GM12878 (cell line): ENCODE measurements at places on chromosomes 2 and 18. TPM values are rescaled to one million over a fixed set of nuclear protein-coding genes. Genes with fewer than 3 reads are reported as not detected.

Gene PIEZO2
- 38.2 and 42.3 TPM in 2 replicates for total RNA-seq

Gene NT5C1B
- not detected in 2 replicates for total RNA-seq

Gene IL1B
- total RNA-seq: 0.64 and 0.72 TPM in 2 replicates

Gene TWIST2
- not detected in 2 replicates for total RNA-seq

Gene GPR155
- 1.6 and 3.0 TPM in 2 replicates for total RNA-seq

Gene ATAD2B
- 22.8 and 29.9 TPM in 2 replicates for total RNA-seq

Gene NOSTRIN
- total RNA-seq: 0.26 and 0.29 TPM in 2 replicates

Gene CUL3
- total RNA-seq: 80.4 and 80.9 TPM in 2 replicates

Gene VWC2L
- total RNA-seq: not detected in 2 replicates

DNA sequence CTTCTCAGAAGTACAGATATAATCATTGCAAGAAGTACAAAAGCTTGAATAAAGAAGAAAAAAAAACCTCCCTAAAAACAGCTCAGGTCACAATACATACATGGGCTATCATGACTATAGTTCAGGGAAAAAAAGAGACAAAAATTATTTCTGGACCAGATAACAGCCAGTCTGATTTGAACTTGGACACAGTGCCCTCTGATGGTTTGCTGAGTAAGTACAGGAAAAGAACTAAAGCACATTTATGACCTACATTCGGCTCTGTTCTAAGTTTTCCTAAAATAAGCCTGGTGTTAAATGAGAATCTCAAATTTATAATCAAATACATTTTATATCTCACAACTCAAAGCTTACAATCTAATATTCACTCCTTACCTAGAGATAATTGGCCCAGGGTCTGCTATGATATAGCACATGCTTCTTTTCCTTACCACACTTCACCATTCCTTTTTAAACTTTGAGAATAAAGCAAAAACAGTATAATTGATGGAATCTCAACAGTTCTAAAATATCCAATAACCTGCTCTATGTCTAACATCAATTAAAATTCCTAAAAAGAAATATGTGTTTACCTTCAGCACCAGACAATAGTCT is 81.1 kb downstream of the RAPH1 start:
- peak; percentile 4 for DNase-seq
- no peak overlapping the region for H3K27ac ChIP-seq
- H3K4me1 ChIP-seq: no peaks in the 10 kb centered on the region
- no peaks in the 10 kb centered on the region for H3K36me3 ChIP-seq
- no peaks in the 10 kb centered on the region for H3K27me3 ChIP-seq
- H3K4me3 ChIP-seq: no peak overlapping the region

GRCh38 chr2:167946441-167946841 is 301.0 kb downstream of the STK39 start:
- DNase-seq: no peak
- H3K27ac ChIP-seq: no peak overlapping the region
- H3K36me3 ChIP-seq: no peaks in the 10 kb centered on the region
- no peaks in the 10 kb centered on the region for H3K27me3 ChIP-seq
- H3K4me1 ChIP-seq: no peaks in the 10 kb centered on the region

DNA sequence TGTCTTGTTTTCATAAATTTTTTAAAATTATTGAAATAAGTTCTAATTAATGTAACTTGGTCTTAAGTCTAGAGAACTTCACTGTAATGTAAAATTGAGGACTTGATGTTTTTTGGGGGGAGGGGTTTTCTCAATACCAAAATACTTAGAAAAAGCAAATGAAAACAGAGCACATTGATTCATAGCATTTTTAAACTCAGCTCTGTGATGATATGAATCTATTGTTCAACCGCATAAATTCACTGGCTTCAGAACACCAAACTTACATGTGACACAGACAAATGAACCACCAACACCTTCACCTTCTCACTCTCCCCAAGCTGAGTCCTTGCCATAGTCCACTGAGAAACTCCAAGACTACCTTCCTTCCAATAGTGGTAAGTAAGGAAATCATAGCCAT is 108.2 kb downstream of the ZNF521 start:
- H3K4me1 ChIP-seq: no peaks in the 10 kb centered on the region
- H3K4me3 ChIP-seq: no peak overlapping the region
- no peak overlapping the region for H3K27ac ChIP-seq

GRCh38 chr2:156473445-156473844 is 37.3 kb downstream of the GPD2 start:
- DNase-seq: no peak
- H3K36me3 ChIP-seq: no peaks in the 10 kb centered on the region; the same call in 1 of the 2 replicates
- peaks cover 43% of the 10 kb centered on the region for H3K4me1 ChIP-seq
- H3K4me3 ChIP-seq: no peak overlapping the region
- H3K27ac ChIP-seq: no peak overlapping the region
- H3K27me3 ChIP-seq: no peaks in the 10 kb centered on the region

DNA sequence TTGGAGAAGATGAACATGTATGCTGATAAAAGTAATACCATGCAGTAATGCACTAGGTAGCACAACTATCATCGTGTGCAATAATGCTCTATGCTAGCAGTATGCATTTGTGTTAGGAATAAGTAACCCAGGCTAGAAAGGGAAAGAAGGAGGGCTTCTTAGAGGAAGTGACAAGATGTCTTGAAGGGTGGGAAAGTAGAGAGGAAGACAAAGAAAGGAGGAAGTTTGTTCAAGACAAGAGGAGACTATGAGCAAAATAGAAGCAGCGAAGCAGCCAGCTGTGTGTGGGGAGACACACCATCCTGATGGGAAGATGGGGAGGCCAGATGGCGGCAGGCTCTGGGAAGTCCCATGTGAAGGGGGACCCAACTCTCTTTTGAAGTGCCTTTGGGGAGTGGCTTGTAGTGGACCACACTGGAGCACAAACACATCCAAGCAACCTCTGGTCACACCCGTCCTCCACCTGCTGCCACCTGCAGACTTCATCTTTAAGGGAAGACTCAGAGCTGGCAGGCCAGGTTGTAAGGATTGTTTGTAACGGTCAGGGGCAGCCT is 39.9 kb upstream of the INHBB start:
- H3K27ac ChIP-seq: no peak overlapping the region
- peaks cover 33% of the 10 kb centered on the region for H3K4me1 ChIP-seq
- no peak for DNase-seq
- no peaks in the 10 kb centered on the region for H3K27me3 ChIP-seq
- H3K36me3 ChIP-seq: no peaks in the 10 kb centered on the region
- H3K4me3 ChIP-seq: no peak overlapping the region

- H3K27ac ChIP-seq: no peak overlapping the region
- H3K27me3 ChIP-seq: no peaks in the 10 kb centered on the region
- DNase-seq: no peak
- no peak overlapping the region for H3K4me3 ChIP-seq
- H3K36me3 ChIP-seq: no peaks in the 10 kb centered on the region
These were observed 280.3 kb upstream of the ZSWIM2 start for GRCh38 chr2:187129306-187129705.

DNA sequence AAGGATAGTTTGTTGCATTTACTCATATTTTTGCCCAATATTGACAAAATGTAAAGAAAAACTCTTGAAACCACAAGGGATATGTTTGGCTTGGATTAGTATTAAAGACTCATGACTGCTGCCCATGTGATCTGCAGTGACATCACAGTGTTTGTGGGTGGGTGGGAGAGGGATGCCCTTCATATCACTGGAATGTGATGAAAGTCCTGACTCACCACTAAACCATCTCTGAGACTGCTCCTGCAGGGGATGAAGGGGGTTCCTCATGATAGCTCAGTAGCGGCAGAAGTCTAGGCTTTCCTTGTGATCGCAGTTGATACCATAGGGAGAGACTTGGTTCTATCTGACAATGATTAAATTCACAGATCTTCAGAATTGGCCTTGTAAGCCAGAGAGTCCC is 451.2 kb downstream of the CNTNAP5 start:
- H3K4me1 ChIP-seq: no peaks in the 10 kb centered on the region
- no peak for DNase-seq
- no peak overlapping the region for H3K27ac ChIP-seq
- no peak overlapping the region for H3K4me3 ChIP-seq
- no peaks in the 10 kb centered on the region for H3K27me3 ChIP-seq

DNA sequence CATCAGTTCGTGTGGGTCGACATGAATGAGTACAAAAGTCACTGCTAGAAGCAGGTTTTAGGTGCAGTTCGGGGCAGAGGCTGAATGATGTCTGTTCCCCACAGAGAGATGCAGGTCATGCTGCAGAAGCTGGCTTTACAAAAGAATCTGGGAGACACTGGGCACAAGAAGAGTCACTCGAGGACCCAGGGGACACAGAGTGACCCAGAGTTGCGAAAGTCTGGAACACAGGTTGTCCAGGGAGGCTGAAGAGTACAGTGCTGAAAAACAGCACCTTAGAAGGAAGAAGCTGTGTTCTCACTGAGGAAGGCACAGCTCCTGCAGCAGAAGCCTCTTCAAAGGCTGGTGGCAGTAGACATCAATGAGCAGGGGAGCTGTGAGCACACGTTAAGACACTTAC is 14.8 kb downstream of the CACNB4 start:
- H3K4me1 ChIP-seq: peaks cover 1% of the 10 kb centered on the region; the same call in 1 of the 2 replicates
- no peak for DNase-seq
- no peak overlapping the region for H3K27ac ChIP-seq
- no peaks in the 10 kb centered on the region; the same call in 1 of the 2 replicates for H3K27me3 ChIP-seq
- no peak overlapping the region for H3K4me3 ChIP-seq
- no peaks in the 10 kb centered on the region for H3K36me3 ChIP-seq
